ENCODE measurements at places on chromosomes 7 and 10.

- no peak for DNase-seq
Observed at GRCh38 chr7:39890411-39890810, 59.6 kb upstream of the CDK13 start.

DNA sequence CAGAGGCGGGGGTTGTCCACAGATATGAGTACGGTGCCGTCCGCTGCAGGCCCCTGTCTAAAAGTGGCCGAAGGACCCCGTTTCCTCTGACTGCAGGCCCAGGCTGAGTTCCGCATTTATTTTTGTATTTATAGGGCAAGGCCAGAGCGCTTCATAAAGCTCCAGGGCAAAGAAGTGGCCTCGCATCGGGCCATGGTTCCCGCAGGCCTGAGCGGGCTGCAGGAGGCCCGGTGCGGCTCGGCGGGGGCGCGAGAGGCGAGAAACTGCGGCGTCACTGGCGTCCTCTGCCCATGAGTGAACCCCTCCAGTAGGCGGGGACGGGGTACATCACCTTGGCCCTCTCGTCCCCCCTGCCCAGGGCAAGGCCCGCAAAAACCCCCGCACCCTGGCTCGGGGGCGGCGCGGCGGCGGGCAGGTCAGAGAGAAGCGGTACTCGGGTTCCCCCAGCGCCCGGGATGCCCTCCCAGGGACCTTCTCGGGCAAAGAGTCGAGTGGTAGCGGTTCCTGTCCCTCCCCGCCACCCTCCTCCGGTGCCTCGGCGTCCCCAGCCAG is 355.7 kb downstream of the DNAJB6 start:
- DNase-seq: no peak

DNA sequence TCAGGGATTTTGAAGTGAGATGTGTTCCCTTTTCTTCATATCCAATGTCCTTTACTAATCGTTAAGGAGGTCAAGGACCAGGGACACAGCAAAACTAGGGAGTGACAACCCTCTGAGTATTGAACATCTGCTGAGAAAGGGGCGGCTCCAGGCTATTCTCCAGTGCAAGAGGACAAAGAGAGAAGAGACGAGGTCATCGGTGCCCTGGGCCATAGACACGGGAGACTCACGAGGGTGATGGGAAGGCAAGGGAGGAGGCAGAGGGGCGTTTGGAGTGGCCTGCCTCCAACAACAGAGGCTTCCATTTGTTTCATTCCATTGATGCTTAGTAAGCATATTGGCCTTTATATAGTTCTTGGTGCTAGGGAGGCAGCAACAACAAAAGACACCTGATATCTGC is 268.4 kb downstream of the CXCL12 start:
- no peak for DNase-seq

DNA sequence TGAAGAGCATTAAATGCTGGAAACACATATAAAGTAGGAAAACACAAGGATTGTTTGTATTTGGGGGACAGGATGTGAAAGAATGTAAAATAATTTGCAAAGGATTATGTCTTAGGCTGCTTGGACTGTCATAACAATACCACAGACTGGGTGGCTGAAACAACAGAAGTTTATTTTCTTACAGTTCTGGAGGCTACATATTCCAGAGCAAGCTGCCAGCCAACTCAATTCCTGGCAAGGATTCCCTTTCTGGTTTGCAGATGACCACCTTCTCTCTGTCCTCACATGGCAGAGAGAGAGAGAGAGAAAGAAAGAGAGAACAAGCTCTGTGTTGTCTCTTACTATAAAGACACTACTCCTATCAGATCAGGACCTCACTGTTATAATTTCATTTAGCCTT is 8.8 kb upstream of the LAMB4 start:
- DNase-seq: no peak

- DNase-seq: no peak
Observed at GRCh38 chr7:80439894-80440821, 71.7 kb downstream of the GNAT3 start.

DNA sequence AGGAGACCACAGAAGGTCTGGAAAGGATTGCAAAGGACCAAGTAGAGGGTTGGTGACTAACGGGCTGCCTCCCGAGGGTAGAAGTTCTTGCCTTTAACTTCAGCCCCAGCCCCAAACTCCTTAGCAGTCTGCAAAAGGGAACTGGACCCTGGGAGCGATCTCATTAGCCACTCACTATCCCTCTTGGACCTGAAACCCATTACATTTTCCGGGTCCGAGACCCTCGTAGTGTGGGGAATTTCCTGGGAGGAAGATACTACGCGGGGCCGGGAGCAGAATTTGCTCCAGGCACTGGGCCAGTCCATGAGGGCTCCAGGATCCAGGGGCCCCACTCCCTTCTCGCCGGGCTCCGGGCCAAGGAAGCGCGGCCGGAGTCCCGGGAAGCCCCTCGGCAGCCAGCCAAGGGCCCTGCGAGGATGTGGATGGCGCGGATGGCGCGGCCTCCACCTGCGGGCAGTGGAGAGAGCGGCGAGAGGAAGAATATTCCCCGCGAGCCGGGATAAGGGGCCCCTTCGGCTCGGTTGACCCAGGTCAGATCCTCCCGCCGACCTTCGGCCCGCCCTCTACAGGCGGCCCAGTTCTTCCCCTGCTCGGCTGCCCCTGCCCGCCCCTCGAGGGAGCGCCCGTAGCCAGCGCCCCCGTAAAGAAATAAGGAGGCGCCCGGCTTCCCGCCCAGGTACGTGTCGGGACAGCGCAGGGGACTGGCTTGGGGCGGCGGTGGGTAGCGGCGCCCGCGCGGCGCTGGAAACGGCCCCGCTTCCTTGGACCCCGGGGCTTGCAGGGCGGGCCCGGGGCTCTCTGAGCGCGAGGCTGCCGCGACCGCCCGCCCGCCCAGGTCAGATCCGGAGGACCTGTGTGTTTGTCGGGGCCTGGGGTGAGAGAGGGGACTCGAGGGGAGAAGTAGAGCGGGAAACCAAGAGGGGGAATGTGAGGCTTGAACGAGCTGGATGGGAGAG is at the start of gene MYO3A:
MYO3A (plus strand) TSS at position 577 of the 956 bp plus-strand sequence. CDS start 17,882 bp downstream, outside the sequence.
- DNase-seq: no peak

DNA sequence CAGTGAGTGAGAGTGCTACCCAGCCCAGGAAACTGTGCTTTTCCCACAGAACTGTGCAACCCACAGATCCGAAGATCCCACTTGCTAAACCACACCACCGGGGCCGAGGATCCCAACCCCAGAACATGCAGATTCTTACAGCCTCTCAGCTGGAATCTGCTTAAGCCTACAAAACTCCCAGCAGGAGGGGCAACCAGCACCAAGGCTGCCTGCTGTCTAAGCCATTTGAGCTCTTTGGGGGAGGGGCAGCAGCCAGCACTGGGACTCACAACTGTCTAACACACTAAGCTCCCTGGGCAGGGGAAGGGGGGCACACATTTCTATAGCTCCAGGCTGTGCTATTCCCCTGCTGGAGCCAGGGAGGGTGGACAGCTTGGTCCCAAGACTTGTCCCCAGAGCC is 529.9 kb downstream of the XPNPEP1 start:
- no peak for DNase-seq

DNA sequence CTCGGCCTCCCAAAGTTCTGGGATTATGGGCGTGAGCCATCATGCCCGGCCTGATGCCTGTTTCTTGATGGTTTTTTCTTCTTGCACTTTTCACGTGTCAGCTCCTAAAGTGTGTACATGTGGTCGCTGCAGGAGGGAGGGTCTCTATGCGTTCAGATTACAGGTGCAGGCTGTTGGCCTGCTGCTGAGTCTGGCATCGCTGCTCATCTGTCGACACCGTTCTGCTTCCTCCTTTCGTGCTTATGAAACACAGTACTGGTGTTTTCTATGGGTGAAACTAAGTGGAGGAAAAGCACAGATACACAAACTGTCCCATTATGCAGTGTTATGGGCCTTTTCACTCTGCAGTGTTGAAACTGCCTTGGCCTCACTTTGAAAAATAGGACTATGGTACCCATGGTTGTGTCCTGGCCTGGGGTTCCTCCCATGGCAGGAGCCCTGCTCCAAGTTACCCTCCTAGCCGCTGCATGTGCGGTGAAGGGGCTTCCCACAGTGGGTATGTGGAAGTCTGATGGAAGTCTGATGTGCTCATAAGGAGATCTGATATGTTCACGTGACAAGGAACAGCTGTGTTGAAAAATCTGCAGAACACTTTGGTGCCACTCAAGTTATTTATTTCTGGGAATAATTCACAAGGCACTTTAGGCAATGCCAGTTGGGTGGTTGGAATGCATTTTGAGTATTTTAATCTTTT is 23.5 kb downstream of the OGDH start:
- DNase-seq: no peak

- no peak for DNase-seq
Observed at GRCh38 chr10:77177161-77177560, 460.4 kb downstream of the KCNMA1 start.

DNA sequence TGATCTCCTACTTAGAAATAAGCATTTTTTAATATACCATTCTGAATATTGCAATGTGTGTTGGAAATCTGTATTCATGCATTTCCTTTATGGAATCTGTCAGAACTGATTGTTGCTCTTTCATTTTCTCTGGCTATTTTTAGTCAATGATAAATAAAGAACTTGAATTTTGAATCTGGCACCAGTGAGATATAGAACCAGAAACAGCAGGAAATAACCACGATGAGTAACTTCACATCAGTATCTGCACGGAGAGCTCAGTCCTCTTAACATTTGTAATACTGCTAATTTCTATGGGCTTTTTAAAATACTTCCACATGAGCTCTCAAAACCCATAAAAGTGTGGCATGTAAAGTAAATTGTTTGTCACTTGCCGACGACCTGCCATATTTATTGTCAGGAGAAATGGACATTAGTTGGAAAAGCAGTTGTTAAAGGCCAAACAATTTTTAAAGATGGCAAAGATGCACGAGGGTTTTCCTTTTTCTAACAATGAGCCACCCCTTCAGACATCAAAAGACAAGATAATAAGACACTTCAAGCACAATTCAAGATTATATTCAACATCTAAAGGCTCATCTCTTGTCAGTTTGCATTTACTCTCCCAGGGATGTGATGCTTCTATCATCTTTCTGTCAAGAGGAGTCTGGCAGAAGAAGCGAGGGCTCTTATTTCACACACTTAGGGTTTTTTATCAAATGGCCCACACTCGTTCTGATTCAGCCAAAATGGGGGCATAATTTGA is 118.3 kb downstream of the POU6F2 start:
- DNase-seq: no peak

- DNase-seq: no peak
Observed at GRCh38 chr7:86995052-86995725, 64.3 kb downstream of the ELAPOR2 start.

All from keratinocyte (primary cell).